ENCODE measurements at places on chromosomes 3 and 15.

- DNase-seq = no peak
These were observed 74.6 kb downstream of the CCK start for GRCh38 chr3:42191443-42191747.

GRCh38 chr3:160921020-160921635 lies 165.1 kb downstream of the PPM1L start:
- DNase-seq = no peak

- DNase-seq = no peak
These were observed 93.1 kb downstream of the DNASE1L3 start for GRCh38 chr3:58117561-58118181.

GRCh38 chr15:42139596-42139995 lies 16.8 kb downstream of the PLA2G4F start:
- DNase-seq = no peak

GRCh38 chr15:48682942-48683651 lies 37.6 kb upstream of the FBN1 start:
- DNase-seq = no peak

DNA sequence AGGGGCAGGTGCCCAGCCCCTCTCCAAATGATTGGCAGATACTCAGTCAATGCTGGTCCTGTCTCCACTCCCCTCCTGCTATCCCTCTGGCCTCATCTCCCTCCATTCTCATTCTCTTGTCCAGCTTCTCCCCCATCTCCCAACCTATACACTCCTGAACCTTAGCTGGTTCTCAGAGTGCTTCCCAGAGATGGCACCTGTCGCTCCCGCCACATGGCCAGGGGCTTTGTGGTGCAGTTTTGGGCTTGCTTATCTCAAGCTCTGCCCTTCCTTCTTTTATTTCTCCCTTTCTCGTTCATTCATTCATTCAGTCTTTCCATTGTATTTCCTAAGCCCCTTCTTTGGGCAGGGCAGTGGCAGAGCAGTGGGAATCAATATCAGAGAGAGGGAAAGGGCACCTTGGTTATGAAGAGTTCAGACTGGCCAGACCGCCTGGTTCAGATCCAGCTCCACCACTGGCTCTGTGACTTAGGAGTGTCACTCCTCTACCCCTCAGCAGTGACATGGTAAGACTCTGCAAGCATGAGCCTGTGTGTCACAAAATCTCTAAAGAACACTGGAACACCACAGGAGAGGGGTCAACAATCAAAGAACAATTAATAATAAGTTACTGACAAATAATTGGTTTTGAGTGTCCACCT lies 20.2 kb upstream of the CXCR6 start:
- DNase-seq = no peak

Data from cortex of kidney (tissue), 1 donor.